ENCODE measurements at places on chromosomes 2 and 18.

DNA sequence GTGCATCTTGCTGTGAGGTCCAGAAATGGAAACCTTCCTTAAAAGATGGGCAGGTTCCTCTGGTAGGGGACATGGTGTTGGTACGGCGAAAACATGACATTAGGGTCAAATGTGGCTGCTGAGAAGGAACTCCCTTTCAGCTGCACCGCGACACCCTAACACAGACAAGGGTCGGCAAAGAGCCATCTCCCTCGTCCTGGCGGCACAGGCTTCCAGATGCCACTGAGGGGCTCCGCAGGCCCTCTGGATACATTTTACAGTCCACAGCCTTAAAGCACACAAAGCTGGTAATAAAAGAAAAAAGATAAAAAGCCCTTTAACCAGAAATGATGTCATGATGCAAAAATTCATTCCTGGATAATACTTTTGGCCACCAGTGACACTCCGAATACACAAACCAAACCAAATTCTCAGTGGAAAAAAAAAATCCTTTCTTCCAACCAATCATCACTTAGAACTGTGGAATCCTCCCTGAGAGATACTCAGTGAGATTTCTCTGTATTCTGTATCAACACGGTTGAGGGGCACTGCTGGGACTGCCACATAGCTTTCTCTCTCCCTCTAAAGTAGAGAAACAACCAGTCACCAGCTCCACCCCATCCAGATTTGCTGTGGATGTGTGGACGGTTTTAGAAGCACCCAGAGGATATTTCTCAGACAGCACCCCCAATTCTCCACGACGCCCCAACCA lies 174.8 kb downstream of the HDAC4 start:
- DNase-seq = no peak

DNA sequence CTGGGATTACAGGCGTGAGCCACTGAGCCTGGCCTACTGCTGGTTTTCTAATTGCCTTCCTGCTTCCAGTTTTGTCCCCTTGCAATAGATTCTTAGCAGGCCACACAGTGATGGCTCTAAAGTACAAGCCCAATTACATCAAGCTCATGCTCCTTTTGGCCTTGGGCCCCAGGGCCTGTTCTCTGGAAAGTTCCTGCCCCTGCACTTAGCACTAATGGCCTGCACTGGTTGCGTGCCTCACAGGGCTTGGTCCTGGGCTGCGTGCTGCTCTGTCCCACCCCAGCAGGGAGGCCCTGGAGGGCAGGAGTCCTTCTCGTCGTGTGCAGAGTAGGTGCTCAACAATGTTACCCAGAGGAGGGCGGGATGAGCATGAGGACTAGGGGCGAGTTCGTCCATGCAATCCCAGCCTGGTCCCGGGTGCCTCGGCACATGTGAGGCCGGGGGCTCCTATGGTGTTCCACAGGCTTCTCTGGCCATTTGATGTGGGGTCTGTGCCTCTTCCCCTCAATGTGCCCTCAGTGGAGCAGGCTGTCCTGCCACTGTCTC lies 51.7 kb downstream of the PDCL3 start:
- no peak for DNase-seq

DNA sequence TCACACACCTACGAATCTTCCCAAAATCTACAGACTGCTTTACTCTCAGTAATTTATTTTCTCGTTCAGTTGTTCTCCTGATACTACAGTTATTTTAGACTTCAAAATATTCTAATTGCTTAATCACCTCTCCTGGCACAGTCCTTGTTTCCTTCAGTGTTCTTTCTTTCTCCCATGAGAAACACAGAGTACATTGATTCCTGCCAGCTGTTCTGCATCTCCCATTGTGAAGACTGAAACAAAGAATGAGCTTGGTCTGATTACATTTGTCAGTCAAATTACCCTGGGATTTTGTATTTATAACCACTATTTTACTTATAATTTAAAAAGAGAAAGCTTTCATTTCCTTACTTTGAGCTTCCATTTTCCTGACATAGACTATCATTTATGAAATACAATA lies 63.9 kb upstream of the TANK start:
- no peak for DNase-seq

GRCh38 chr2:1082456-1083205 lies 132.0 kb downstream of the SNTG2 start:
- no peak for DNase-seq

DNA sequence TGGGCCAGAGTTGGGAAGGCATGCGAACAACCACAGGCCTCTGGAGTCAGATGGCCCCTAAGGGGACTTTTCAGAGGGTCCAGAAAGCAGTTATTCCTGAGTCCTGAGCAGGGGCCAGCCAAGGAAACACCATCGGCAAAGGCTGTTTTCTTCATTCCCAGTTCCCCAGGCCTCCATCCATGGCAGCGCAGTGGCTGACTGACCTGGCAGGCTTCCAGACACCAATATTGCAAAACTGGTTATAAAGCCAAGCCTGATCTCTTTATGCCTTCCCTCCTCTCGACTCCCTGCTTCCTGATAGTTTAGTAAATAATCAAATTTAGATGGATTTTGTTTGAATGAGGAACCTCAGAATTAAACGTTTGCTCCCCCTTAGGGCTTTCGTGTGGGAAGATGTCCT lies 133.4 kb upstream of the ITGA6 start:
- DNase-seq = no peak

All from GM18507 (cell line).